CD4-positive, alpha-beta memory T cell (primary cell): ENCODE measurements at places on chromosomes 5 and 9.

DNA sequence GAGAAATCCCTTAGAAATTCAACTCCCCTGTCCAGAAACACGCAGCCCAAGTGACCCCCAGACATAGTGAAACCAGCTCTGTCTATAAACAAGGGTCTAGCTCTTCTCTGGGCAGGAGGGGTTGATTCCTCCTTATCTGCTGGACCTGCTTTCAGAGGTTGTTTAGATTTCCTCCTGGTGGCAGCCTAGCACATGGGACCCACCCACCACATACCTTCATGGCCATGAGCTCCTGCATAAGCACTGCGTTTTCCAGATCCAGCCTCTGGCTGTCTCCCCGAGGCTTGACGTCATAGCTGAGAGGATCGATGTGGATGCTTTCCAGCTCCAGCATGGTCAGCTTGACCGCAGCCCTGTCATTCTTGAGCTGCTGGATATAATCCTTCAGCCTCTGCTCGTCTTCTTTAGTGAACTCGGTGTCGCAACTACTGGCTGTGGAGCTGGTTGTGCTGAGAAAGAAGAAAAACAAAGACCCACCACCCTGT lies 77.0 kb downstream of the DCP2 start:
- no peak for DNase-seq

DNA sequence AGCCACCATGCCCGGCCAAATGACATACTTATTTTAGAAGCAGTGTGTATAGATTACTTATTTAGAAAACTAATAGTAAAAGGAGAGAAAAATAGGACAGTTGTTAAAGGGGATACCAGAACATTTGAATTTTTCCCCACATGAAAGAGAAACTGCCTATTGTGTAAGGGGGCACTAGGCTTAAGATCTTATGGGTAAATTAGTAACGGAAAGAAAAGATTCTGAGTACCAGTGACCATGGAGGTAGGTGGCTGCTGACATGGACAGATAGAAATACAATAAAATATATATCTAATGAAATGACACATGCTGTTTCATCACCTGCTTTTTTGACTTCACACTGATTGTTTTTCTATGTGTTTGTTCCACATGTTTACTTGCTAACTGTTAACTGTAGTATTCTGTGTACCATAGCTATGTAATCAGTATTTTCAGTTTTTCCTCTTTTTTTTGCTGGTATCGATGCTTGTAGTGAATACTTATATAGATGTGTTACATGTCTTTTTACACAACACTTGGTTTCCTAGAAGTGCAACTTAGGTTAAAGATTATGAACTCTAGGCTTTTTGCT lies 3.0 kb upstream of the DNAJC21 start:
- no peak for DNase-seq

GRCh38 chr5:158819840-158820620 lies 279.7 kb downstream of the EBF1 start:
- DNase-seq, result no peak

DNA sequence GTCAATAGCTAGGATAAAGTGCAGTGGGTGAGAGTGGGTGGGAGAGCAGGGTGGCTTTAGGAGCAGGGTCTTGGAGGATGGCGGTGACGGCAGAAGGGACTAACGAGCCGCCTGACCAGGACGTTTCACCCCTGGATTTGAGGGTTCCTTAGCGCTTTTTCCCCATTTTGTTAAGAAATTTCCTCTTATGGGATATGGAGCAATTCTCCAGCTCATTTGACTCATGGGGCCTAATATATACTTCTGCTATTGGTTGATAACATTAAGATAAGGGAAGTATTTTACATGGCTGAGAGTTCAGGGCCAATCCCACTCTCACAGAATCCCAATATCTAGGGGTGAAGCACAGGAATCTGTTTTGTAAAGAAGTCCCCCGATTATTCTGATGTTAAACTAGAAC lies 17.6 kb downstream of the CD180 start:
- DNase-seq, result no peak

GRCh38 chr5:145484158-145484557 lies 351.0 kb downstream of the PRELID2 start:
- DNase-seq, result no peak

DNA sequence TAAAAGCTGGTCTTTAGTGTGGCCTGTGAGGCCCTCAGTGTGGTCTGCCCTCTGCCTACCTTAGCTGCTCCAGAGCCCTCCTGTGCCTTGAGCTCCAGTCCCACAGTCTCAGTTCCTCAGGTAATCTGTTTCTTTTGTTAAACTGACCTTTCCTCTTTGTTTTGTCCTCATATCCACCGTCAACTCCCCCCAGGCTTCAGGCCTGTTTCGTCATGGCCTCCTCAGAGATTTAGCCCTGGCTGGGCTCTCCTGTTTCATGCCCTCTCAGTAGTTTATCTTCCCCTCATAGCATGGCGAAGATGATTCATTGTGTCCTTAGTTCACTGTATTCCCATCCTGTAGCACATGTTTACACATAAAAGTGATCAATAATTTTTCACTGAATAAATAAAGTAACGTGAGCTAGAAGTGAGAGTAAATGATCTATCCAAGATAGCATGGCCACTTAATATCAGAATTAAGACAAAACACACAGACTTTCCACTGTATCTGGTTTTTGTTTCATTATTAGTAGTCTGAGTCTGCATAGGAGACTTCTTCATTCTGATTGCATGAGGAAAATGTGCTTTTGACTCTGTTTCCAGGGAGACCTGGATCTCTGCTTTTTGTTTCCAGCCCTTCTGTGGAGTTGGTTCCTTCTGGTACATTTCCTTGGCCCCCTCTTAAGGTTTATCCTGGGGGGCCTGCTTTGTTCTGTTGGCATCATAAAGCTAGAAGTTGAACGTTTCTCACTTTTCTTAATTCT lies 70.5 kb downstream of the SNX24 start:
- DNase-seq, result no peak

GRCh38 chr5:86427158-86427557 lies 190.6 kb upstream of the COX7C start:
- DNase-seq, result no peak

DNA sequence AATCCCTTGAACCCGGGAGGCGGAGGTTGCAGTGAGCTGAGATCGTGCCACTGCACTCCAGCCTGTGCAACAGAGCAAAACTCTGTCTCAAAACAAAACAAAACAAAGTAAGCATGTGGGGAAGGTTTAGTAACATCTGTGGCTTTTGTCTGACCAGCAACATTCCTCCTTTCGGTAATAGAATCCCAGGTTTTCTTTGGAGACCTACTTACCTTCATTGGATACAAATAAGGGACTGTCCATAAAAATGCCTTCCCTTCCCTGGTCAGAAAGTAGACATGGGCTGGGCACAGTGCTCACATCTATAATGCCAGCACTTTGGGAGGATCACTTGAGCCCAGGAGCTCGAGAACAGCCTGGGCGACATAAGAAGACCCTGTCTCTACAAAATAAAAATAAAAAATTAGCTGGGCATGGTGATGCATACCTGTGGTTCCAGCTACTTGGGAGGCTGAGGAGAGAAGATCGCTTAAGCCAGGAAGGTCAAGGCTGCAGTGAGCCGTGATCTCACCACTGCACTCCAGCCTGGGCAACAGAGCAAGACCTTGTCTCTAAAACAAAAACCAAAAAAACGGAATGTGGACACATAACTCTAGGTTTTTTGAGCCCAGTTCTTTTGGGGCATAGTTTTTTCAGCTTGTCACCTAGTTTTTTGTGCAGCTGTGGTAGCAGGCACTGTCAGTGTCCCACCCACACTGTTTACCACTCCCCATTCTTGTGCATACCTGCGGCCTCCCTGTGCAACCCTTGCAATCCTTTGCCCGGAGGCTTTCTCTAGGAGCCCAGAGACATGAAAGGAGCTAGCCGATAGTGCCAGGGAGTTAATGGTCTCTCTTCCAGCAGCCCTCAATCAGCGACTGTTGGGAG lies 9.0 kb upstream of the SPINK4 start:
- no peak for DNase-seq

DNA sequence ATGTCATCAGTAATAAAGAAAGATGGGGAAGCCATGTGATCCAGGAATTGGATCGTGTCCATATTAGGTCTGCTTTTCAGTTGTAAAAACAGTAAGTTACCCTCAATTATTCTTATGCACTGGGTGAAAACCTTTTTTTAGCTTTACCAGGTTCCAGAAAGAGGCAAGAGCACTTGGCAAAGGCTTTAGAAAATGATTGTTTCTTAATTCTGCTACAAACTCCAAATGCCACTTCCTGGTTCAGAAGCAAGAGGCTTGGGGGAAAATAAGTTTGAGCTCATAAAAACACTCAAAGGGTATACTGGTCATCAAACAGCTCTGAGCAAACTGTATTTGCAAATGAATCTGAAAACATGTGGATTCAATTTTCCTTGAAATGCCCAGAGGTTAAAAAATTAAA lies 615.6 kb downstream of the EBF1 start:
- no peak for DNase-seq

- no peak for DNase-seq
These were observed 40.5 kb downstream of the CDO1 start for GRCh38 chr5:115775999-115776398.

GRCh38 chr9:106417685-106418084 lies 445.3 kb upstream of the ZNF462 start:
- DNase-seq, result no peak

DNA sequence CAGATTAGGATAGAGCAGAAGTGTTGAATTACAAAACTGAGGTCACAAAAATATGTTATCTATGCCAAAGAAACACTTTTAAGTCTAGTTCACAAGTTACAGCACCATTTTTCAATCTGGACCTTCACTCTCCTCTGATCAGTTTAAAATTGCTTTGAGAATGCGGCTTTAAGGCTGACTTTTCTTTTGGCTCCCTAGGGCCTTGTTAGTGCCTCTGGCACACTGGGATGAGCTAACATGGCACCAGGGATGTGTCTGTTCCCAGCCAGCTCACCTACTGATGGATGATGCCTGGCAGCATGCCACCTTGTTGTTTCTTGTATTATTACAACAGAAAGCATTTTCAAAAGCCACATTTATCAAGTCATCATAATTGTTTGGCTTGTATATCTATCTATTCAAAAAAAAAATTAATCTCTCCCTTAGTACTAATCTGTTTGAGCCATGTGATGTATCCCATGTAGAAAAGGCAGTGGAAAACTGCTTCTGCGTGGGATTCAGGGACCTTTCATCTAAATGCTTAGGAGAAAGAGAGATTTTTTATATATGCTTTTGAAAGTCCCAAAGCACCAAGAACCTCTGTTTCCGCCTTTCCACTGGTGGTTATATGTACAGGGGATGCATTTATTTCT lies 46.6 kb downstream of the ADAMTSL1 start:
- no peak for DNase-seq

DNA sequence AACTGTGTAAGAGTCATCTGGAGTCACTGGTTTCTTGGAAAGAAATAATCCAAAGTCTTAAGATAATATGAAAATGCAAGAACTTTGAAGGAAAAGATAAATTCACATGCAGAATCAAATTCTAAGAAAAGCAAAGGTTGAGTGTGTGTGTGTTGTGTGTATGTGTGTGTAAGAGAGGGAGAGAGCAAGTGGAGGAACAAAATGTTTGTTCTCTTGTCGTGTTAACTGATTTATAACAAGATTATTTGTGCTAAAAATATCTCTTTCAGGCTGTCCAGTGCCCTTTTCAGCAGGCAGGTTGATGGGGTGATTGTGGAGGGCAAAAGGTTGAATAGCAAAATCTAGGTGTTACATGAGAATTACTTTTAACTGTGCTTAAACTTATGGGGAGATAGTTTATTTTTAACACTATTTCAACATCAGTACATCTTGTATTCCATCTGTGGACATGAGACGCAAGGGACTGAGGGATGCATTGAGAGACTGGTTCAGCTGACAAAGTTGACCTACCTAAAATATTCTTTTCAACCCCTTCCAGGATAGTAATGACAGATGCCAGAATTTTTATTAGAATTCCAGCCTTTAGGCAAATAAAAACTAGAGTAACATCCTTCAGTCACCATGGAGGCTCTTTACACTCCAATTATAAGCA lies 342.4 kb upstream of the CD180 start:
- DNase-seq, result no peak

DNA sequence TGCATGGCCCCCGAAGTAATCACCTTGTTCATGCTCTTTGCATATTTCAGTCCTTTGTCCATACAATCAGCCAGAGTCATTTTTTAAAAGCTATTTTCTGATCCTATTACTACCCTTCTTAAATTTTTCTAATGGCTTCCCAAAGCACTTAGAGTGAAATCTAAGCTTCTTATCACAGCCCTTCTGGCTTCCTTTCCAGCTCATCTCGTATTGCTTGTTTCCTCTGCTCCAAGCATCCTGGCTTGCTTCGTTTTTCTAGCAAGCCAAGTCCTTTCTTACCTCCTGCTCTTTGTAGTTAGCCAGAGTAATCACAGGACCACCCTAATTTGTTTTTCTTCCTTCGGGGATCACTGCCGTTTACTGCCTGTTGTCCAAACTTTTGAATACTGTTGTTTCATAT lies 453.3 kb downstream of the KIF4B start:
- no peak for DNase-seq

DNA sequence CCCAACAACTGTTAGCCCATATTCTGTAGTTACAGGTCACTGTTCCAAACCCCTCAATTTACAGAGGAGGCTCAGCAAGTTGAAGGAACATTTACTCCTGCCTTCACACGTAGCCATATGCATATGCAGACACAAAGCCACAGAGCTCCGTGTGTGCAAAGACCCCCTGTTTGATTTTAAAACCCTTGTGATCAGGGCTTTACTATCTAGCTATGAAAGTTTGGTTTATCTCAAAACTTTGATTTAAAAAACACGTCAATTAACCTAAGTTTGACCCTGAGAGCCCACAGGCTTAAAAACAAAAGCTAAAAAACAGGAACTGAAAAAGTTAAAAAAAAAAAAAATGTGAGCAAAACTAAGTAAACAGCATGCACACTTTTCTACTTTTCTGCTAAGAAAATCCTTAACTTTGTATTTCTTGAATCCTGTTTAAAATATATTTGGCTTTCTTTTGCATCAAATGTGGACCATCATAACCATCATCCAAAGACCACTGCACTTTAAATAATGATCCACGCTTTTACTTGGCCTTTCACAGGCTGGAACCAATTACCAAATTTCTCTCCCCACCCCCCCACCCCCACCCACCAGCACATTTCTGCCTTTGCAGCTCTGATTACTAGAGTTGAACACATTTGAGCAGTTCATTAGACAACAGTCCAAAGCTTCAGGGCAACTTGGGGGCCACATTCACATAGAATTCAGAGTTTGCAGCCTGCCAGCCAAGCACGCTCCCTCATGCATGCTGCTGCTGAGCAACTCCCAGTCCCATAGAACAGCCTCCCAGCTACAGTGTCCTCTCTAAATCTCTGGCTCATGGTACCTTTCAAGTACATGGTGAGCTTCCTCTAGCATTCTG lies 128.8 kb upstream of the MAP3K1 start:
- DNase-seq, result peak; percentile 33

GRCh38 chr9:94922098-94922607 lies 195.7 kb downstream of the AOPEP start:
- DNase-seq, result no peak
